Stimulated activated CD8-positive, alpha-beta memory T cell treated with anti-CD3 and anti-CD28 coated beads, Interleukin-4, amount 100 ng/mL, for 48 hours (primary cell): ENCODE measurements at places on chromosomes 3 and 15.

DNA sequence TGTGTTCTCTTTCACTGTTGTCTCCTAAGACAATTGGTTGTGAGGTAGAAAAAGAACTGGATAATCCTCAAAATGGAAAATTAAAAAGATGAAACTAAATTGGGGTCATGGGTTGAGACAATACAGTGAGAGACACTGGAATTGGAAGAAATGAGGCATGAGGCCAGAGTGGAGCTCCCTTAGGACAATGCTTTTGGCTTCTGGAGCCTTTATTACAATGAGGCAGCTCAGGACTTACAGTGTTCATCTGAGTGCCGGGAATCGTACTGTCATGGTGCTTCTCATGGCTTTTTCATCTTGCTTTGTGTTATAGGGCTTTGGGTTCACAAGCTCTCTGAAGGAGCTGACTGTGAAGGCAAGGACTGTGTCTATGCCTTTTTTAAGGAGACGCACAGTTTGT is 293.5 kb downstream of the SOX2 start:
- no peak for DNase-seq

DNA sequence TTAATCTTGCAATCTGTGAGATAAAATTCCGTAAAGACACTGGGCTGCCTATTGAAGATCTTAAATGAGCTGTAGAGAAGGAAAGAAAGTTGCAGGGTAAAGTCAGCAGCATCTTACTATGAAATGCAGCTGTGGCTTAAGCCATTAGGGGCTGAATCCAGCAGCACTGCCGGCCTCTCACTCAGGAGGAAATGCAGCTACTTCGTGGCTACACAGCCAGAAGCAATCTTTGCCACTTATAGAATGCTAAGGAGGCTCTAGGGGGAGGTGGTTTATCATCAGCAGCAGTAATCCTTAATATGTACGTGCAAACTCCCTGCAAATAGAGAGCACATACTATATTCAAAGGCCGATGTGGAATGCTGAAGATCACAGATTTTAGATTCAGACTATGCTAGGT is 19.1 kb upstream of the MCTP2 start:
- DNase-seq = no peak

DNA sequence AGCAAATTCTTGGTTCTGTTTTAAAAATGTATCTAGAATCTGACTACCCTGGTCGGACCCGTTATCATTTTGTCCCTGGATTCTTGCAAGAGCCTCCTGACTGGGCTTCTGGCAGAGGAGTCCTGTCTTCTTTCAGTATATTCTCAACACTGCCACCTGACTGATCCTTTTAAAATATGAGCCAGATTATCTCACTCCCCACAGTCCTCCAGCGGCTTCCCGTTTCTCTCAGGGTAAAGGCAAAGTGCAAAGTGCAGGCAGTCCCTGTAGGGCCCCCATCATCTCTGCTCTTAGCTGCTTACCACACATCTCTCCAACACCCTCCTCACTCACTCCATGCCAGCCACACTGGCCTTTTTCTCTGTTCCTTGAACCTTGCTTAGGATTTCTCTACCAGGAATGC is 28.4 kb downstream of the CRTC3 start:
- no peak for DNase-seq

DNA sequence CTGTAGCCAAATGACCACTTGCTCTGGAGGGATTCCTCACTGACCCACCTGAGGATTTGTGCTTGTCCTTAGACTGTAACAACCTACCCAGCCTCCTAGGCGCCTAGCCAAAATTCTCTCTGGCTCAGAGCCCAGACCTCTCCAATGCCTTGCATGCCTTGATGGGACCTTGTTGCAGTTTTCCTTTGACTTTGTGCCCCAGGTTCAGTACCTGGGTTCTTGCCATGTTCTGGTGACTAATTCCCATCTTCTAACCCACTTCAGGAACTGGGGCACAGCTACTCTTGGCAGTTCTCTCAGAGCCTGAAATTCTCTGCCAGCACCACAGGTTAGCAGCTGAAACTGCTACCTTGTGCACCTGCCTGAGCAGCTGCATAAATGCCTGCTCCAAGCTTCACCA is 27.0 kb upstream of the UBE3A start:
- no peak for DNase-seq

GRCh38 chr3:179063945-179064560 is 7.6 kb downstream of the ZMAT3 start:
- DNase-seq = no peak

DNA sequence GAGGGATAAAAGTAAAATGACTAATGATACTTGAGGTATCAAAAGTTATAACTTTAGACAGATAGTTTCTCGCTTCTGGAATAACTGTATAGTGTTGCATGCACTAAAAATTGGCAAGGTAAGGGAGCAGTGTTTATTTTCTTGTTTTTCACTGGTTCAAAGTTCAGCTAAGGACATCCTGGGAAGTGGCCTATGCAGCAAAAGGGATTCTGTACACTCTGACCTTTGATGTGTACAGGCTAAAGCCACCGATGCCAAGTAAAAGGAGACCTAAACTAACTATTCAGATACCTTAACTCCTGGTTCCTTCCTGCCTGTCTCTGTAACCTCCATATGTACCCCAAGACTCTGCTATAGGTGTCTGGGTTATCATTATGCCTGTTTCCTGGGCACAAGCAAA is 1.7 kb downstream of the FBXO40 start:
- DNase-seq = no peak

- no peak for DNase-seq
Measured at GRCh38 chr15:93146196-93146595, 57.2 kb upstream of the RGMA start.

- no peak for DNase-seq
Measured at GRCh38 chr3:175433026-175433674, 574.0 kb downstream of the NAALADL2 start.
